ENCODE measurements at places on chromosomes 5 and 9. TPM values are rescaled to one million over a fixed set of nuclear protein-coding genes. Genes with fewer than 3 reads are reported as not detected.

IL9 gene
- not detected for total RNA-seq

PCDHB9 gene
- 4.7 TPM for total RNA-seq

SH3PXD2B gene
- 43.8 TPM for total RNA-seq

CDKN2B gene
- 17.0 TPM for total RNA-seq
